HepG2 (cell line): ENCODE measurements at places on chromosomes 5 and 9.

DNA sequence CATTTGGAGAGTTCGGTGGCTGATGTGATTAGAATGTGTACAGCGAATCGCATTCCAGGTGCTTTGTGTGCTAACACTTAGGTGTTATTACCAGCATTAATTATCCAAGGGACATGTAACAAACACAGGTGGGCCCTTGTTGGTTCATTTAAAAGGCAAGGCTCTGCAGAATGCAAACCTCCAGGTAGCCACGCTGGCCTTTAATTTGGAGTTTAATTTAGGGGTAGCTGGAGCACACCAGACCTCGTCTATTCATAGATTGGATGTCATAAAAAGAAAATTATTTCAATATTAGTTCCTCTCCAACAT is 191.1 kb downstream of the MAT2B start:
- DNase-seq = no peak

GRCh38 chr5:135568923-135569360 is 9.8 kb downstream of the CXCL14 start:
- DNase-seq = no peak

- no peak for DNase-seq
Measured at GRCh38 chr5:97181856-97182545, 1.0 kb downstream of the RIOK2 start.

GRCh38 chr9:92723299-92723625 is 41.4 kb downstream of the BICD2 start:
- DNase-seq = no peak

- DNase-seq = no peak
Measured at GRCh38 chr5:104325356-104325755, 762.8 kb upstream of the NUDT12 start.

GRCh38 chr5:109830955-109831502 is 141.3 kb downstream of the MAN2A1 start:
- no peak for DNase-seq

DNA sequence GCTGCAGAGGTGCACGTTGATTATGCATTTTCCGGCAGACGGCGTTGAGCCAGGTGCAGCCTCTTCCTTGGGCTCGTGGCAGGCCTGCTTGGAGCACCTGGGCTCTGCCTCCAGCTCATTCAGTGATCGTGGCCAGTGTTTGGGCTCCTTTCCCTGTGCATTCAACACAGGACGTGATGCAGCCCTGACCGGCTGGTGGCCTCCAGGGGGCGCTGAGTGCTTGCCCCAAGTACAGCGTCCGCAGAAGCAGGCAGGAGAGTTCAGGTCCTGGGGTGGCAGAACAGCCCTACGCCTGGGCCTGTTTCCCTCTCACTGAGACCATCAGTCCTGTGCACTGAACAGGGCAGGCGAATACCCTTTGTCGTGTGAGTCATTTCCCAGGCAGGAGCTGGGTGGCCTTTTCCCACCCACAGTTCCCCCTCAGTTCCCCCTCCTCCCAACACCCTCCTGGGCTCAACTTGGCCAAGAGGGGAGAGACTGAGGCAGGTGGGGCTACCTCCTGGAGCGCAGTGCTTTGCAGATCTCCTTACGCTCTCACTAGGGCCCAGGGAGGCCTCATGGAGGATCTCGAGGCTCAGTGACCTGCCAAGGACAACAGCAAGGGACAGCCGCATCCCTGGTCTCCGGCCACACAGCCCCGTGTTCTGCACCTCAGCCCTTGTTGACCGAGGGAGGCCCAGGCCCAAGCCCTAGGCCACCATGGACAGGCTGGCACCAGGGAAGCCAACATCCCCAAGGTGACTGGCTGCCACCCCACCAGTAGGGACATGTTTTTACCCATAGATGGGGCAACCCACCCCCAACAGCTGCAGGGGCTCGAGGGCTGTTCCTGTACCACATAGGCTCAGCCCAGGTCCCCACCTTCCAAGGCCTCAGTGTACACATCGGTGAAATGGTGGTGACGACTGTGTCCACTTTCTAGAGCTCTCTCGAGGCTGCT is 52.9 kb downstream of the LRSAM1 start:
- DNase-seq = peak; percentile 70

DNA sequence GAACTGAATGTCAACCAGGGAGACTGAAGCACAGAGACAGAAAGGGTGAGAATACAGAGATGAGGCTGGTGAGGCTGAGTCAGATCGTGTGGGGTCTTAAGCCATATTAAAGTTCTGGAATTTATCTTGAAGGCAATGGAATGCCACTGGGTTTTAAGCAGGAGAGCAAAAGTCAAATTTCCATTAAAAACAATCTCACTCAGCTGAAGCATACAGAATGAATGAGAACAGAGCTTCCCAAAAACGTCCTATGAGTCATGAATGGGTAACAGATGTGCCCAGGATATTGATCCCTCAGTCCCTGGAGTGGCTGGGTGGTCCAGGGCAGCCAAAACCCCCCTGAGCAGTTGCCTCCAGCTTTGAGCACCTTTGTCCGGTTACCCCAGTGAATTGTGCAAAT is 44.9 kb downstream of the PFDN1 start:
- no peak for DNase-seq

- DNase-seq = no peak
Measured at GRCh38 chr5:34447424-34447823, 208.7 kb upstream of the RAI14 start.

DNA sequence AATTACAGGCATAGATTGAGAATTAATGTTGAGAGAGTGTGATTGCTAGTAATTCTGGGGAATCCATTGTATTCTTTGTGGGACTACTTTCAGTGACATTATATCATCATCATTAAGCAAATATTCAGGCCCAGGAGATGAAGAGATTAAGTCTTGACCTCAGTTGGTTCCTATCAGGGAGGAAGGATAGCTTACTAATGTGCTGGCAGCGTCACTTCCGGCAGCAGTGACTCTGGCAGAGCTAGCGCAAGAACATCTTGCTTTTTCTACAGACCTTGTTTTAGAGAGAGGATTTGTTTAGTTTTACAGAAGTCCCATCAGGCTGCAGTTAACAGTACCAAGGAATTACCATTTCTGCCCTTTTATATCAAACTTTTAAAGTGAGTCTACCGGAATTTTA is 20.3 kb downstream of the OSTF1 start:
- no peak for DNase-seq

- DNase-seq = no peak
Measured at GRCh38 chr5:136213919-136214493, 21.0 kb upstream of the SMIM32 start.

GRCh38 chr5:52767766-52768480 is 19.8 kb upstream of the ITGA1 start:
- no peak for DNase-seq

DNA sequence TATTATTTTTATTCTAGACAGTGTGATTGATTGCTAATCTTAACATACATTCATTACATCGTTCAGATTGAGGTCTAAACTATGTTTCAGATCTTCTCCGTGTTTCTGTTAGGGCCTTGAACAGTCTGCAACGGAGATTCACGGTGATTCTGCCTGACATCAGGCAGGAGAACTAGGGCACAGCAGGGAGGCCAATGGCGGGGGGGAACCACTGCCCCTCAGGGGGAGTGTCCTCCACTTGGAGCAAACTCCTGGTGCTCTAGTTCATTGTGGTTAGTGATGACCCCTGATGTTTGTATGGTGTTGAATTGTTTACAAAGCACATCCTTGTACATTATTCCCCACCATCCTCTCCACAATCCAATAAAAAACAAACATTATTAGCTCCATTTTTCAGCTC is 173.5 kb downstream of the ZNF608 start:
- no peak for DNase-seq

DNA sequence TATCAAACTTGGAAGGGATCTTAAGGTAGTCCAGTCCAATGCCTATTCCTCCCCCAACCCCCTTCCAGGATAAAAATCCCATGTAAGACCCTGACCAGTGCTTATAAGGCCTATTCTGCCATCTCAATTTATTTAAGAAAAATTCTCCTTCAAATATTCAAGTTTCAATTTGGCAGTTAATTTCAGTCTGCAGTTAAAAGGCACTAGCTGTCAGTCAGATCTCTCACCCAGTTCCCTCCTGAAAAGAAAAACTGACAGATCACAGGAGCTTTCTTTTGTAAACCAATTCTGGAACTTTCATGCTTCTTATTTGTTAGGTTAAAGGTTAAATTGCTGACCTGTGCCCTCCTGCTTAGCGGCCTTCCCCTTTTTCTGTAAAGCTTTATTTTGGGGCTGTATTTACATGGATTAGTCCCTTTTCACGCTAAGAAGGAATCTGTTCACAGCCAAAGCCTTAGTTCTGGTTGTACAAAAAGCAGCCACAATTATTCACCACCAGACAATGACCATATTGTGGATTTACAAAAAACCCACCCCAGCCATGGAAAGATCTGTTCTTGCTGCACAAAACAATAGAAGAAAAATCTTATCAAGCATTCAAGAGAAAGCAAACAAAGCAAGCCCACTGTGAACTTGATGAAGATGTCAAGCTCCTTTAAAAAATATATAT is 68.7 kb downstream of the DENND1A start:
- DNase-seq = peak; percentile 35

DNA sequence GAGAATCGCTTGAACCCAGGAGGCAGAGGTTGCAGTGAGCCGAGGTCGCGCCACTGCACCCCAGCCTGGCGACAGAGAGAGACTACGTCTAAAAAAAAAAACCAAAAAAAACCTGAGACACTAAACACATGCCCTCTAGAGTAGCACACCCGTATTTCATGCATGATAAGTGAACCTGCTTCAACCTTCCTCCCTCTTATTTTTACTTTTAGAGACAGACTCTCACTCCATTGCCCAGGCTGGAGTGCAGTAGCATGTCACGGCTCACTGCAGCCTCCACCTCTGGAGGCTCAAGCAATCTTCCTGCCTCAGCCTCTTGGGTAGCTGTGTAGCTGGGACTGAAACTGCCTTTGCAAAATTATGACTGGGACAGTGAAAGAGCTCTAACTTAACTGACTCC is 17.6 kb upstream of the NANS start:
- no peak for DNase-seq

DNA sequence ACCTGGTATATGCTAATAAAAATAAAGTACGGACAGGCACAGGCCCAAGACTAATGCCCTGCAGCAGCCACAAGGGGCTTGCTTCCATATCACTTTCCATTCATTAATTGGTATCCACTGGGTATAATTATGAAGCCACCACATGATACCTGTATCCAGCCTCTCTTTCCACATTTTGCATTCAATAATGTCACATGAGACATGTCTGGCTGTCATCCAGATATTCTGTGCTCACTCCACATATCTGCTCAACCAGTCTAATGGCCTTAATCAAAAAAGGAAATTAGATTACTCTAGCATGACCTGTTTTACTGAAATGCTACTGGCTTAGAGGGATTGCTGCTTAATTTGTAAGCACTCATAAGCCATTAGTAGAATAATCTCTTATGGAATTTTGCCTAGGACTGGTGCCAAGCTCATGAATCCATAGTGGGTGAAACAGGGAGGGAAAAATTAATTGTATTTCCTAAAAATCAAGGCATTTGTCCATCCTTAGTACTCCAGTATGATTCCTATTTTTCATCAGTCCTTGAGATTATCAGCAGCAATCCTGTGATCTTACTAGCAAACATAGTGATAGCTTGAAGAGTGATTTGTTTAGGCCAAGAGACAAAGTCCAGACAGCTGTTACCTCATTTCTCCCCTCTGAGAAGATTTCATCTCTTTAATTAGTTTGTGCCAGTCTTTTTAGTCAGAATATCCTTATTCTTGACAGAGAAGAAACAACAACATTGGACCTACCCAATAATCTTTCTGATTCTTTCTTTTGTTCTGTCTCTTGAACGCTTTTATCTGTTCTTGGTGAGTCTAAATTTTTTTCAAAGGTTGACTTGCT is 119.2 kb upstream of the ABCA1 start:
- DNase-seq = no peak
